Stimulated activated CD4-positive, alpha-beta T cell treated with anti-CD3 and anti-CD28 coated beads, Interleukin-12 subunit alpha, Interleukin-12 subunit beta, amount 100 ng/mL, for 4 hours (primary cell): ENCODE measurements at places on chromosomes 12 and 14.
A peak's percentile ranks its signal among the peaks of the same experiment; 100 is the strongest.

GRCh38 chr14:64726585-64726890 lies 22.3 kb downstream of the PLEKHG3 start:
- DNase-seq = peak; percentile 18

GRCh38 chr12:54853933-54854538 lies at the start of gene MUCL1:
Gene MUCL1 (plus strand): TSS chr12:54854516. CDS start chr12:54854583, 67 bp downstream.
- peak; percentile 62 for DNase-seq

DNA sequence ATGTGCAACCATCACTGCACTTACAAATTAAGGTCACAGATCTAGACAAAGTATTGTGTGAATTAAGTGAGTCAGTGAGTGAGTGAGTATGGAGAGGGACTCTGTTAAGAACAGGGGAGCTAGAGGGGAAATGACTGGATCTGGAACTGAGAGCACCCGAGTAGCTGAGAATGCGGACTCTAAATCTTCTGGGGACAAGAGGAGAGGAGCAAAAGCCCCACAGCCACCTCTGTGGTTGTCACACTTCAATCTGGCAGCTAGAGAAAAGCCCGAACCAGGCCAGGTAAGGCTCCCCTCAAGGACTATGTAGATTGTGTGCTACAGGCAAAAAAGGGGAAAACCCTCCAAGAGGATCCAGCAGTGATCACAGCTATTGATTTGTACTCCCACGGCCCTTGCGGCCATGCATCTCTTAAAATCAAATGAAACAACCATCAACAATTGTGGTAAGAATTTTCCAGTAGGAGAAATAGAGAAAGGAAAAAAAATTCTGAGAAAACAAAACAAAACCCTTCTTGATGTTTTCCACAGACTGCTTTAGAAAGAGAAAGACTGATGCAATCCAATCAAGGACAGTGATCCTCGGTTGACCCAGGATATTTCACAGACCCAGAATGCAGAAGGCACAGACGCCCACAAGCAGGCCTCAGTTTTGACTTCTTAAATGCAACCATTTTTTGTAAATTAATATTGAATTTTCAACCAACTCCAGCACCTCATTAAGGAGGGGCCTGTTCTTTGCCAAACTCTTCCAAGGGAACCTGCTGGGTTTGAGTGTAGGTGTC lies 109.6 kb downstream of the SLC38A6 start:
- DNase-seq = no peak

DNA sequence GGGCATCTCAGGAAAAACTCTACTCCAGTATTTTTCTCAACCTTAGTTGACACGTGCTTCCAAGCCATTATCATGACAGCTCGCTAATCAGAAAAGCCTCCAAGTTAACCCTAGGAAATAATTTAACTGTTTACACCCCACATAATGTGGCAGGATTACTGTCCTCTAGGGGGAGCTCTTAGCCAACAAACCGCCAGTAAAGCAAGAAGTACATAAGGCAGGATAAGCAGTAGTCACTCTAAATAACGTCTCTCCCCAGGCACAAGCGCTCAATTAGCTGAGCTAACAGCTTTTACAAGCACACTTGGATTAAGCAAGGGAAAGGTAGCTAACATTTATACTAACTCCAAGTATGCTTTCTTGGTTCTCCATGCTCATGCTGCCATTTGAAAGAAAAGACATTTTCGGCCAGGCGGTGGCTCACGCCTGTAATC lies 22.8 kb downstream of the APOBEC1 start:
- DNase-seq = no peak

- DNase-seq = no peak
These were observed 42.3 kb downstream of the GNS start for GRCh38 chr12:64716839-64717455.

GRCh38 chr12:111650912-111651311 lies 34.8 kb downstream of the BRAP start:
- DNase-seq = no peak

- DNase-seq = no peak
These were observed 4.5 kb upstream of the DNAH10 start for GRCh38 chr12:123757561-123757960.

DNA sequence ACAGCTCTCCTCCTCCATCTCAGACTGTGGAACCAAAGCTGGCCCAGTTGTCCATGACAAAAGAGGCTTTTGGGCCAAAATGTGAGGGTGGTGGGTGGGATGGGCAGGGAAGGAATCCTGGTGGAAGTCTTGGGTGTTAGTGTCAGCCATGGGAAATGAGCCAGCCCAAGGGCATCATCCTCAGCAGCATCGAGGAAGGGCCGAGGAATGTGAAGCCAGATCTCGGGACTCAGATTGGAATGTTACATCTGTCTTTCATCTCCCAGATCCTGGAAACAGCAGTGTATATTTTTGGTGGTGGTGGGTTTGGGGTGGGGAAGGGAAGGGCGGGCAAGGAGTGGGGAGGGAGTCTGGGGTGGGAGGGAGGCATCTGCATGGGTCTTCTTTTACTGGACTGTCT lies 11.8 kb upstream of the TAMALIN start:
- no peak for DNase-seq

DNA sequence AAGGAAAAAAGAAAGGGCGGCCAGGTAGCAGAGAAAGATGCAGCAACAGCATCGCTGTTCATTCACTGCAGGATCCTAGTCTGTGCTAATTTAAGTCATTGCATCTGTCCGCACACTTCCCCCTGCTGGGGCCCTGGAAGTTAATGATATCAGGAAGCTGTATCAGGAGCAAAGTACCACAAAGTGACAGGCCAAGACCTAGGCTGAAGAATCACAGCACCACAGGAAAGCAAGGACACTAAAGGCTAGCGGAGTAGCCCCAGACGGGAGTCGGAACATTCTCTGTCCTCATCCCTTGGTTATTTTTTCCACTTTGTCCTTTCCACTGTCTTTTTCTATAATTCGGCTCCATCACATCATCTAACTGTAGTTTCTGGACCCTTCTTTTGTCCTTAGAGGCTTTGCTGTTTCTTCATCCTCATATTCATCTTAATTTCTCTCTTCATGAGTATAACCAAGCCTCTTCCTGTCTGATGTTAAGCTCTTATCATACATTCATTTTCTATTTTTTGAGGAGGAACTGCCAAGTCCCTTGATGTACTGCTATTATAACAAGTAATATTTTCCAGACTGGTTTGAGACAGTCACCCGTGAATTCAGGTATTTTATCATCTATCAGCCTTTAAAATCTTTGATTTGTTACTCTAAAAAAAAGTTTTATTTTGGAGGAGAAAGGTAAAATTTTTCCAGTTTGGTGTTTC lies 28.3 kb downstream of the DUSP16 start:
- no peak for DNase-seq

DNA sequence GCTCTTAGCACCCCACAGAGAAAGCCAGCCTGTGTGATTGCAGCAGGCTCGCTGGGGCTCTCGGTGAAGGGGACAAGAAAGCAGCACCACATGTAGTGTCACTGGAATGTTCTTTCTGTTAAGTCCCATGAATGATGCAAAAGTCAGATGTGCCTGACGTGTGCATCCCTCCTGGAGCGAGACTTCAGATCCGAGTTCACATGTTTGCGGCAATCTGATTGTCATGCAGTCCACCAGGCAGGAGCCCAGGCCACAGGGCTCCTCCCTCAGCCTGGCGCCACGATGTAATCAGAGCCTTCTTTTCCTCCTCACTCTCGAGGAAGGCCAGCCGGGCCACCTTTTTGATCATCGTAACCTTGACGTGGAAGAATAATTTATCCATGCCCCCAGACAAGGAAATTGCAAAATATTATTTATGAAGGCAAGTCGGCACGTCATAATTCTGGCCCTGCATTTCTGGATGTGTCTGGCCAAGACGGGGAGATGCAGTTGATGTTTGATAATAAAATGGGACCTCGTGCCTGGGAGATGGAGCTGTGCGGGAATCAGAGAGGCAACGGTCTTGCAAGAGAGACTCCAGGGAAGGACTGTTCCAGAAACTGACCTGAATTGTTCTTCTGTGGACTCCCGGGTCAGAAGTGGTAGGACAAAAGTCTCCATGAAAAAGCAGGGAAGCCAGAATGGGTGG lies 214.6 kb downstream of the PHETA1 start:
- no peak for DNase-seq

- DNase-seq = no peak
These were observed 5.8 kb downstream of the IGF1 start for GRCh38 chr12:102474438-102475064.

DNA sequence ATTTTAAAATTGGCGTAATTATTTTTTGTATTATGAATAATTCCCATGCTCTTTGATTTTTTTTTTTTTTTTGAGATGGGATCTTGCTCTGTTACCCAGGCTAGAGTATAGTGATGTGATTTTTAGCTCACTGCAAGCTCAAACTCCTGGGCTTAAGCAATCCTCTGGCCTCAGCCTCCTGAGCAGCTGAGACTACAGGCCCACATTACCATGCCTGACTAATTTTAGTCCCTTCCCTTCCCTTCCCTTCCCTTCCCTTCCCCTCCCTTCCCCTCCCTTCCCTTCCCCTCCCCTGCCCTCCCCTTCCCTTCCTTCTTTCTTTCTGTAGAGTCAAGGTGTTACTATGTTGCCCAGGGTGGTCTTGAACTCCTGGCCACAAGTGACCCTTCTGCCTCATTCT lies 9.4 kb upstream of the KIF26A start:
- DNase-seq = no peak

DNA sequence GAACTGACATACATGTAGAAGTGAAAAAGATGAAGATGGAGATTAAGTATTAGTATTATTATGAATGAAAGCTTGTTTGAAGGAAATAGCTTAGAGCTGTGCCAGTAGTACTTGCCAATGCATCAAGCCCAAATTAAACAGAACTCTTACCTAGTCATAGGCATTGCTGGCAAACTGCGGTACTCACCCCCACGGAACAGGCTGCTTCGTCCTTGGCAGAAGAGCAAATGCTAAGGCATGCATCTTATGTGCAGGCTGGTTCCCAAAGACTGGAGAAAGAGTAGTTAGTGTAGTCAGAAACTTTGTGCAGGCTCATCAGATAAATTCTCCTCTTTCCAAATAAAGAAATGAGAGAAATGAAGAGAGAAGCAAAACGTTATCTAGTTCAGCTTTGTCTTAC lies 134.8 kb downstream of the CCDC59 start:
- DNase-seq = no peak

DNA sequence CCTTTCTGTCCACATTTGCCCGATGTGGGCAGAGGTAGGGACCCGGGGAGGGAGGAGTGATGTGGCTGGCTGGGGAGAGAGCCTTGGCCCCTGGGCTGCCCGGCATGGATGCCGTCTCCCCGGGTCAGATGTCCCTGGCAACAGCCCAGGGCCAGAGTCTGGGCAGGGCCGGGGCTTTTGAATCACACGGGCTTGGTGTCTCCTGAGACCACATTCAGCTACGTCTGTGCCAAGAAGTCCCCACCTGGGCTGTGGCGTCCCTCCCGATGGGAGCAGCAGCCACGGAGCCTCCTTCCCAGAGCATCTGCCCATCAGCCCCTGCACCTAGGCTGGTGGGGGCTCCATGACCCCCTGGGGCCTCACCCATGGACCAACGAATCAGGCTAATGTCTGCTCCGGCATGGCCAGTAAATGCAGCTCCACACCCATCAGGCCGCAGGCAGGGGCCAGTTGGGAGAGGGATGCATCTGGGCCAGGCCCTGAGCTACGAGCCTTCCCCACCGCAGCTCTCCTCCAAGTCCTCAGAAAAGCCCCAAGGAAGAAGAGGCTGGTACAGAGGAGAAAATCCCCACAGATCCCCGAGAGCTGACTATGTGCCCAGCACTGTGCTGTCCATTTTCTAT lies 109.4 kb downstream of the RFLNA start:
- no peak for DNase-seq

GRCh38 chr12:66199141-66199540 lies 10.1 kb downstream of the IRAK3 start:
- no peak for DNase-seq

- DNase-seq = peak; percentile 51
These were observed 5.9 kb upstream of the GDF11 start for GRCh38 chr12:55736780-55737580.

DNA sequence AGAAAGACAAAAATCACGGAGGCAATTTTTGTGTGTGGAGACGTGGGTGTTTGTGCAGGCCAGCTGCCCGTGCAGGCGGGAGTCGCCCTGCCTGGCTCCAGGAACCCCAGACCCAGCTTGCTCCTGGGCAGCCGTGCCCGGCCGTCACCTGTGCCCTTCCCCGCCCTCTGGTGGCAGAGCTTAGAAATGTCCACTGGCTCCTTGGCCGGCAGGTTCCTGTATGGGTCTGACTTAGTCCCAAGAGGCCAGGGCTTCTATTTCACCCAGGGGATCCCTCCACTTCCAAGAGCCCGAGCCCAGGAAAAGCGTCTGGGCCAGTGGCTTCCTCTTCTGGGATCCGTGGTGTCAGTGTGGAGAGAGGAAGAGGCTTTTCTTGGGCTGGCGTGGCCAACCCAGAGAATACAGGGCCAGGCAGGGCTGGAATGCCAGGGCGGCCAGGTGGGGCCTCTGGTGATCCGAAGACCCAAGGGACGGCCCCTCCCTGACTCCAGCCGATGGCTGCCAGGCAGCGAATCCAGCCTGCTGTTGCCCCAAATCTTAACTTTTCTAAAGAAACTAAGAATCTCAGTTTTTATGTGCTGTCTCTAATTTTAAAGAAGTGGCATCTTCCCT lies 120.9 kb downstream of the TMEM132C start:
- peak; percentile 6 for DNase-seq

DNA sequence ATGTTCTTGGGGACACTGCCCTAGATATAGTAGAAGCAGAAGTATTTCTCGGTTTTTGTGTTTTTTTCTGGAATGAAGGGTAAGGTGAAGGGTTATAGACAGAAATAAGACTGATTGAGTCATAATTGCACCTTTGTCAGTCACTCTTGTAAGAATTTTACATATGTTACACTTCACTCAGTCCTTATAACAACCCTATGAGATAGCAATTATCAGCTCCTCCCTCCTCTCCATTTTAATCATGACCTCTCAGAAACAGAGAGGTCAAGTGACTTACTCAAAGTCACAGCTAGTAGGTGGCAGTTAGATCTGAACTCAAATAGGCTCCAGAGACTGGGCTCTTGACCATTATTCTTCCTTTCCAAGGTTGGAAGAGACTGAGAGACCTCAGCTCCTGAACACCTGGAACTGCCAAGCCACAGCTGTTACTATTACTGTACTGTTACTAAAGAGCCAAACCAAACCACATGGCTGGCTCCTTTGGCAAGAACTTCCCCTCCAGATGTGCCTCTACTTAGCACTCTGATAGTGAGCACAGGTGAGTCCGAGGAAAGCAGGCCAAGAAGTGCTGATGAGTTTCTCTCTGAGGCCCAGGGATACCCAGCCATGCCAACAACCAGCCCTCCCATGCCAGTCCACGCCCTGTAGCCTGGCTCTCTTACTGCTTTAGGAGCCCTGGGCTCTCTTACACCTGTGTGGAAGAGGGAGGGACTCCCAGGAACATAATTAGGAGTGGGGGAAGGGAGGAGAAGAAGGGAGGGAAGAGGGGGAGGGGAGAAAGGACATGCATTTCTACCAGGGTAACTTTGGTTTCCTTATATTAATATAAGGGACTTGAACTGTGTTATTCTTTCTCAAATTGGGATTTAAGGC lies 121.3 kb downstream of the CRADD start:
- DNase-seq = no peak

DNA sequence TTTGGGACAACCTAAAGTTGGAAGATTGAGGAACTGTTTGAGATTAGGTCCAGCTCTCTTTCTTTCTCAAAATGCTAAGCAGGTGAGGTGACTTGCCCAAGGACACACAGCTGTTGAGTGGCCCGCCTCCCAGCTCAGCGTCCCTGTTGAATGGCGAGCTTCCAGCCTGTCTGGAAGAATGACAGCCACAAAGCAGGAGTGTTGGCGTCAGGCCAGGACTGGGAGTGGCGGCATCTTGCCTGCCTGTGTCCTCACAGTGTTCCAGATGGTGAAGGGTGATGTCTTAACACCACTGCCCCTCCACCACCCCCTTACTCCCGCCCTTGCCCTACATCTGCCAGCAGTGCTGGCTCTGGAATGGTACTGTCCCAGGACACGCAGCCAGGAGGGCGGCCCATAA lies 4.4 kb upstream of the CEBPE start:
- no peak for DNase-seq

- no peak for DNase-seq
These were observed 2.8 kb downstream of the FAM234B start for GRCh38 chr12:13046964-13047363.
